Spinal cord (tissue), 10 donors: ENCODE measurements at places on chromosomes 3 and 15.

GRCh38 chr15:38818157-38818790, 253.7 kb upstream of the RASGRP1 start:
- no peak for DNase-seq

GRCh38 chr15:70522323-70522966, 240.9 kb downstream of the UACA start:
- DNase-seq, result no peak

GRCh38 chr15:59349680-59350420, 22.8 kb downstream of the MYO1E start:
- DNase-seq, result no peak

DNA sequence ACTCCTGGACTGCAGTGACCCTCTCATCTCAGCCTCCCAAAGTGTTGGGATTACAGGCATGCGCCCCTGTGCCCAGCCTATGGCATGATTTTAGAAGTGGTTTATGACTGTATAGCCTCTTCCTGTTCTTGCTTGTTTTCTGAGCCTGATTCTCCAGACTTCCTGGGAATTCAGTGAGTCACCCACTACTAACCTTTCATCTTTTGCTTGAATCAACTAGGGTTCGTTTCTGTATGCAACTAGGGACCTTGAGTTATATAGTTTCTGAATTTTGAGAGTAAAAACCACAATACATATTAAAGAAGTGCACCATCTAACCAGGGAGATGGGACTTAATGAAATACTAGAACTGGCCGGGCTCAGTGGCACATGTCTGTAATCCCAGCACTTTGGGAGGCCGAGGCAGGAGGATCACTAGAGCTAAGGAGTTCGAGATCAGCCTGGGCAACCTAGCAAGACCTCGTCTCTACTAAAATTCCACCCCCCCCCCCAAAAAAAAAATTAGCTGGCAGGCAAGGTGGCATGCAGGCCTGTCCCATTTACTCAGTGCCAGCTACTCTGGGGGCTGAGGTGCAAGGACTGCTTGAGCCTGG, 76.0 kb downstream of the ZNF609 start:
- no peak for DNase-seq

DNA sequence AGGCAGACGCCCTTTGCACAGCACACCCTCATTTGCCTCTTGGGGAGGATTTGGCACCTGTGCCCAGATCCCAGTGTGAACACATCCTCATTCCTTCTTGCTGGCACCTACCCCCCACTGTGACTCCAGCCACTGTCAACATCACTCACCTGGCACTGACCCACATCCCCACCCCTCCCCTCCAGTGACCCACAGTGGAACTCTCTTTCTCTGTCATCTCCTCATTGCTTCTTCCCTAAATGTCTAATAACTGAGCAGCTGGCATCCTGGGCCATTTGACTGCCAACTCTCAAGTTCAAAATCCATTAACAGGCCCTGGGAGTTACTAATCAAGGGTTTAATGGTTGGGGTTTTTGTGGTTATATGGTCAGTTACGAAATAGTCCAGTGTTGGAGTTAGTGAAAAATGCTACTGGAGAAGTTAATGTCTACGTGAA, 14.4 kb downstream of the SNAPC5 start:
- no peak for DNase-seq

DNA sequence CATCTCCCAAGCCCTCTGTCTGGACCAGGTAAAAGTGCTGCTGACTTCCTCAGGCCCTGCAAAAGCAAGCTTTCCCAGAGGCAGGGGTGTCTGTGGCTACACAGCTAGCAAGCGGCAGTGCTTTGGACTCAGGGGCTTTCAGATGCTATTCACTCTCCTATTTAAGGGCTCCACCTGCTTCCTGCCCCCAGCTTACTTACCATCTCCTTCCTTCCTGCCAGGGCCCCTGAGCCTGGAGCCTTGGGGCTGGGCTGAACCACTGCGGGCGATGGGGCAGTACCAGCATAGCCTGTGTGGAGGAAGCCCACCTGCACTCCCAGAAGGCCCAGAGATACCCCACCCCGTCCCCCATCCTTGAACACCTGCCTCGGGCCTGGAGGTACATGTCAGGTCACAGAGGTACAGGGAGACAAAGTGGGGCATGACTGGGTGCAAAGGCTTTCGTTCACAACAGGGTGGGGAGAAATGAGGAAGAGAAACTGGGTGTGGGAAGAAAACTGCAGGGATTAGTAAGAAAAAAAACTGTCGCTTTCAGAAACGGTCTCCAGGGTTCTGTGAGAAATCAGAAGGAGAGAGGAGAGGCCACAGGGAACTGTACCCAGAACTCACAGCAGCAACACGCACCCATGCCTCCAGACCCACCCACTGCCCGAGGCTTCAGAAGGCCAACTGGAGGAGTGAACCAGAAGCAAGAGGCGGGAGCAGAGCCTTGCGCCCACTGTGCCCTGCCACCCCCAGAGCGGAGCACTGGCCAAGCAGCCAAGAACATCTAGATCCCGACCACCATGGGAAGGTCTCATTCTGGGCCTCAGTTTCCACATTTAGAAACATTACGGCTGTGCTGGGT, 49.5 kb downstream of the CCDC12 start:
- DNase-seq, result no peak

DNA sequence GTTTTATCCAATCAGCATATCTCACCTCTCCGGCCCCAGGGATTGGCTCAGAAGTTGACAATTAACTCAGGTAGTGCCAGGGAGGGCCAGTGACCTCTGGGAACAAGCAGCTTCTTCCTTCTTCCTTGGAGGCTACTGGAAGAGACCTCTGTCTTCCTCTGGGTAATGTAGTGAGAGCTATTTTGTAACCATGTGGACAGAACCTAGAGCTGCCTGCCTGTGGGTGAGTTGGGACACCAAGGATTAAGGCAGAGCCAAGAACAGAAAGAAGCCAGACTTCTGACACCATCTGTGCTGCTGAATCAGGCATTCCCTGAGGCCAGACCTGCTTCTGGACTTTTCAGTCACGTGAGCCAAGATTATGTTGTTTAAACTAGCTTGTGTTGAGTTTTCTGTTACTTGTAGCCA, 5.9 kb upstream of the NDUFAF1 start:
- no peak for DNase-seq

- no peak for DNase-seq
Measured at GRCh38 chr3:2861920-2862319, 248.3 kb downstream of the IL5RA start.

DNA sequence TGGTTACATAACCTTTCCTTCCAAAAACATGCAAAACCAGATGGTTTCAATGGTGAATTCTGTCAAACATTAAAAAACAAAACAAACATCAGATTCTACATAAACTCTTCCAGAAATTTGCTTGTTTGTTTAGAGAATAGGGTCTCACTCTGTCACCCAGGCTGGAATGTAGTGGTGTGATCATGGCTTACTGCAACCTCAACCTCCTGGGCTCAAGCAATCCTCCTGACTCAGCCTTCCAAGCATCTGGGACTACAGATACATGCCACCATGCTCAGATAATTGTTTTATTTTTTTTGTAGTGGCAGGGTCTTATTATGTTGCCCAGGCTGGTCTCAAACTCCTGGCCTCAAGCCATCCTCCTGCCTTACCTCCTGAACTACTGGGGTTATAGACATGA, 36.1 kb downstream of the FBXL2 start:
- DNase-seq, result no peak

DNA sequence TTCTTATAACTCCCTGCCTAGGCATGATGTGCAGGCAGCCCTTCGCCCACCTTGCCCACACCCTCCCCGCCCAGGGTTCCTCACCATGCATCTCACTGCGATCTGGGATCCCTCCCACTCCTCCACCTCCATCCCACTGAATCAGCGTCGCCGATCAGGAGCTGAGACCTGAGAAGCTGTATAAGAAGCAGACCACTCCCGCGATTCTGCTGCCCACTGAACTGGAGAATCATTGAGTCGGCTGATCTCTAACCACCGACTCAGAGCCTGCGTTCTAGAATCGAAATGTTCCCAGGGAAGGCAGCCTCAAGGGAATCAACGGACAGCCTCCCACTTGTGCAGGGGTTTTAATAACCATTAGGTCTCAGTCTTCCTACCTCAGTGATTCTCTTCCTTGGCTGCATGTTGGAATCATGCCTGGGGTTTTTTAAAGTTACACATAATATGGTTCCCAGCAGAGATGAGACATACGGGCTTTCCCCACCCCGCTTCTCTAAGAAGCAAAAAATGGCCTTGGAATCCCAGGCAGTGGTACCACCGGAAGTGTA, 60.2 kb downstream of the TMEM44 start:
- DNase-seq, result no peak

DNA sequence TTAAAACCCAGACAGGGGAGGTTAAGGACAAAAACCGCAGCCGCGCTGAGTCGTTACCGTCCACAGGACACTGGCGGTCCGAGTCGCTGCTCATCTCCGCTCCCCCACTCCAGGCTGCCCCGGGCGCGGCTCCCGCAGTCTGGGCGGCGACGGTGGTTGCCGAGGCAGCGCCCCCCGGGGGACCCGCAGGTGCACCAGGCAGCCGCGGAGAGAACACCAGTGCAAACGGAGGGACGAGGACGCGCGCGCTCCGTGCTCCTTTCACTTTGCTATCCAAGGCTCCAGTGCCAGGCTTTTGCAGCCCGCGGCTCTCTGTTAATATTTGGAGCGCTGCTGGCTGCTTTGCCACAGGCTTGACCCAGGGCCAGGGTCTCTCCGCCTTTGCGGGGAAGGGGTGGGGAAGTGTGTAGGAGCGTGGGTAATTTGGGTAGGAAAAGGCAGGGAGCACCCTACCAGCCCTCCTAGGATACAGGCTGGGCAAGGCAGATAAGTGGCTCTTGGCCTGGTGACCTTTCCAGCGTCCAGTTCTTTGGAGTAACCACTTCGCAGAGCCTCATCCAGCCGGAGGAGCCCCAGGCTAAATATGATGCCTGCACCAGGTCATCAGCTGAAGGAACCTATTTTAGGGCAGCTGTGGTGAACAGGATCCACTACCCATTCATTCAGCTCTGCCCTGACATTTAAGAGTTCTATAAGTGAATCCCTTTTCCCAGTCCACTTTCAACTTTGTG, at the start of gene GADL1:
GADL1 (minus strand) TSS at position 141 of the 731 bp plus-strand sequence; CDS start at position 94, 47 bp downstream.
- no peak for DNase-seq

DNA sequence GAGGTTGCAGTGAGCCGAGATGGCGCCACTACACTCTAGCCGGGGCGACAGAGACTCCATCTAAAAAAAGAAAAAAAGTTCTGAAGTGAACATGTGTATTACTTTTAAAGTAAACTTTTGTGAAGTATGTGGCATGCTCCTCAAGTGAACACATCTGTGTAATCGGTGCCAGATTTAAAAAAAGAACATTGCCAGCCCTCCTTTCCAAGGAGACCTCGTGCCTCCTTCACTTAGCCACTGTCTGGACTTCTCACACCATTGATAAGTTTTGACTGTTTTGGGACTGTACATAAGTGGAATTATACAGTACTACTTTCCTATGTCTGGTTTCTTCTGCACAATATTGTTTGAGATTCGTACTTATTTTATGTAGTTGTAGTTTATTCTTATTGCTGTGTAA, 140.4 kb downstream of the UBE2E2 start:
- DNase-seq, result no peak

DNA sequence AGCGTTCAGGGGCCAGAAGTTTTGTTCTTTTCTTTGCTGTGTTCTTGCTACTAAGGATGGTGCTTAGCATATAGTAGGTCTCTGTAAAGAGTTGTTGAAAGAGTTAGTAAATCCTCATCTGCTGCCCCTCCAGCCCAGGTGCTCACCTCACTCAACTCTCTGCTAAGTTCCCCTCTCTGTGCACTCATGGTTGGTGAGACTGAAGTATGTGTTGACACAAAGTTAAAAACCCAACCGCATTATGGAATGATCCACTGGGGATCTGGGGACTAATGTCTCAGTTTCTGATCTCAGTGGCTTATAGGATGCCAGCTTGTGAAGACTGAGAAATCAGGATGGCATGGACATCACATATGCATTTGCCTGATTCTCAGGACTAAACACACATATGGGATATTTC, 13.8 kb downstream of the RYR3 start:
- DNase-seq, result no peak

DNA sequence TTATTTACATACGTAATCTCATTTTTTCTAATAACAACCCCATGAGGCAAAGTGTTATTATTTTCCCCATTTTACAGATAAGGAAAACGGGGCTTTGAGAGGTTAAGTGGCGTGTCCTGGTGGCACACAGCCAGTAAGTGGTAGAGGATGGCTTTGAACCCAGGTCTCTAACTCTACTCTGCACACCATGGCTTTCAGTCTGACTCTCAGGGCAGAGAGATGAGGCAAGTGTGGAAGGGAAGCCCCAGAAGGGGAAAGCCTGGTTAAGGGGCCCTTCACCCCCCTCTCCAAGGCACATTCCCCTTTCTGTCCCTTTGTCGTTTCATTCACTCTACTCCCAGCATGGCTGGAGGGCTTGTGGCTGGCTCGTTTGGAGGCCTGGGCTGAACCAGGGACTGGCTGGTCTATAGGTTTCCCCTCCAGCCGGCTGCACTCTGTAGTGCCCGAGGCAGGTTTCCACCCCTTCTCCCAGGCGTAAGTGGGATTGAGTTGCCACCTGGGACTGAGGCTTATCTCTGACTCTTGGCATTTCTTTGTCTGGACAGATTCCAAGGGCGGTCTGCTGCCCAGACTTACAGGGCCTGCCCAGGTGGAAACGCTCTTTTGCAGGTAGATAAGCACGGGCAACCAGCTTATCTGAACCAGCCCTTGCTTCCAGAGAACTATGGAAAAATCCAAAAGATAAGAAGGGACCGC, 12.1 kb downstream of the SEMA4B start:
- DNase-seq, result no peak

DNA sequence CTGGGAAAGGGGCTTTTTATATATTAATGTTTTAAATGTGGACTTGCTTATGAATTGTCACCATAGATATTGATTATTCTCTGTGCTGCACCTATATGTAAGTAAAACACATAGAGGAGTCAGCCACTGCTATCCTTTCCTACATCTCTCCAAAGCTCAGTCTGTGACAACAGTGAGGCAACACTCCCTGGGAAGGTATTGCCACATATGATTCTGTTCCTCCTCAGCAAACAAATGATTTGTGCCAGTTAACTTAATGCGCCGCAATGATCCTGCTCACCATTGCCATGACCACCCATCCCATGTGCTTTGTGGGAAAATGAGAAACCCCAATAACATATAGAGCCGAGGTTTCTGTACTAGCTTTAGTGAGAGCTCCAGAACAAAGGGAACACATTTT, 75.1 kb upstream of the FBN1 start:
- DNase-seq, result no peak

DNA sequence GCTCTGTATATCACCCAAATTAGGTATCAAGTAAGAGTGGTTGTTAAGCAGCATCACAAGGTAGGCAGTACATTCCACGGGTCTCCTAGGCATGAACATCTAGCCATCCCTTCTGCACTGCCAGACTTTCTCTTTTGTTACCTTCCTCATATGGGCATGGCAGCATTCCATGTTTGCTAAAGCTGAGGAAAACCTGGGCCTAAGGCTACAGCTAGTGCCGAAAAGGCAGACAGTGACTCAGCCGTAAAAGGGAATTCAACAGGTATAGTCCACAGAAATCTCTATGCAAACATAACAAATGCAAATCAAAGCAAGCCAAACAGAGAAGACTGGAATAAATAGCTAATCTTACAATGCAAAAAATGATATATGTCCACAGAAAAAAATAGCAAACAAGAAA, 645.4 kb downstream of the ZBBX start:
- no peak for DNase-seq
